ENCODE measurements at places on chromosomes 1 and 21.

DNA sequence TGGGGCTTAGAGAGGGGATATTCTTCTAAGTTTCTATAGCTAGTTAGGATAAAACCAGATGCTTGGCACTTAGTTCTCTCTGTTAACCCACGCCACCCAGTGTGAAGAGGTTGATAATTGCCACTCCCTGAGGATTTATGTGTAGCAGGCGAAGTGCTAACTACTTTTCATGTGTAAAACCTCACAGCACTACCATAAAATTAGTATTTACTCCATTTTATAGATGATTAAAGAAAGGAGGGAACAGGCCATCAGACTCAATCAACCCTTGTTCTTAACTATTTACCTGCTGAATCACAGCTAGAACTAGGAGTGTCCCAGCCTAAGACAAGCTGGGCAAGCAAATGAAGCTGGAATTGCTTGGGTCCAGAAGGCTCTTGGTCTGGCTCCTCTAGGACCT lies 8.9 kb downstream of the LIN28A start:
- DNase-seq: no peak

- no peak for DNase-seq
Observed at GRCh38 chr1:76826072-76826845, 41.0 kb upstream of the ST6GALNAC5 start.

GRCh38 chr1:10204003-10204642 lies 6.2 kb upstream of the KIF1B start:
- DNase-seq: no peak

DNA sequence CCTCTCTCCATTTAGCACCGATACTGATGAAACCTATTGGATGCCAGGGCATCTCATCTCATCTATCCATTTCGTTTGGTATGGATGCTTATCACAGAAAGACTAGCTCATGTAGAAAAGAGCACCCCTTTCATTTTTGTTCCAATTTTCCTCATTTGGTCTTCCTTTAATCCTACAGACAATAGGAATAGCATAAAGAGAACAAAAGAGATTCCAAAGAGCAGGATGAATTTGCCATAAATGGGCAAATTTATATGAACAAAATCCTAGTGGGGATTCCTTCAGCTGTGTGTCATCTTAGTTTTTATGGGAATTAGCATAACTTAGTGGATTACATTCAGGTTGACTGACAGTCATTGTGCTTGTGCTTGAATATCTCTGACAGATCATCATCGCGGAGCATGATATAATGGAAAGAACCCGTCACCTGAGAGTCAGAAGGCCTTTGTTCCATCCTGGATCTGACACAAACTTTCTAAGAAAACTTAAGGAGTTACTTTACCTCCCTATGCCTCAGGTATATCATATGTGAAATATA lies 777.5 kb upstream of the ADGRL2 start:
- no peak for DNase-seq

DNA sequence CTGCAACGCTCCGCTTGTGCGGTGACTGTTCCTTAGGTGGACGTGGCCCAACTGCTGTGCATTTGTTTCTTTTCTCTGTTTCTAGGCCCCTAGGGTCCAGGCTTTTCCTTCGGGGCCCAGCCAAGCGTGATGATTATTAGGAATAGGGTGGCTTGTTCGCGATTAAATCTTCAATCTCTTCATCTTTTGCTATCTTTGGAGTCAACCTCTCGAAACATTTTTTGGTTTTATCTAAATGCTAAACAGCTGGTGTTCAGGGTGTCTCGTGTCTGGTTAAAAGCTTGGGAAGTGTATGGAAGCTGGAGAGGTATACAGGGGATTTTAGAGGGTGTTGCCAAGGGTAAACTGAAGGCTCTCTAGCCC lies 844 bp upstream of the PLD5 start:
- no peak for DNase-seq

GRCh38 chr21:38422082-38422481 lies 76.2 kb downstream of the ERG start:
- DNase-seq: no peak

GRCh38 chr1:207852576-207853371 lies 58.2 kb downstream of the CD34 start:
- DNase-seq: no peak

- no peak for DNase-seq
Observed at GRCh38 chr1:173920861-173921260, 3.7 kb upstream of the SERPINC1 start.

DNA sequence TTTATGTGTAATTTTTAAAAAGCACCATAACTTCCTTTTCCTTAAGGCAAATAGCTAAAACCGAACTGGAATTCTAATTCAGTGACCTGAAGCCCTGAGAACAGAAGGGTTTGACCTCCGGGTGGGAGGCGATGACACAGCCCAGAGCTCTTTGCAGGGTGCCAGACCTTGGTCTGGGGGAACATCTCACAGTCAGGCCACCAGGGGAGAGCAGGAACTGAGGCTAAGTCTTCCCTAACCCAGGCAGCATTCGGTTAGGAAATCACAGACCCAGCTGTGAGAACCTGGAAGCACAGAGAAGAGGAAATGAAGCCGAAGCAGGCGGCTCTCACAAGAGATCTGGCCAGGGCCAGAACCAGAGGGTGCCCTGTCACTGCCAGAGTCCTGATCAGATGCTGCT lies 444.8 kb downstream of the TTLL7 start:
- DNase-seq: no peak

- no peak for DNase-seq
Observed at GRCh38 chr1:196543833-196544232, 64.4 kb downstream of the KCNT2 start.

GRCh38 chr1:6256645-6257044 lies 4.3 kb downstream of the GPR153 start:
- no peak for DNase-seq

DNA sequence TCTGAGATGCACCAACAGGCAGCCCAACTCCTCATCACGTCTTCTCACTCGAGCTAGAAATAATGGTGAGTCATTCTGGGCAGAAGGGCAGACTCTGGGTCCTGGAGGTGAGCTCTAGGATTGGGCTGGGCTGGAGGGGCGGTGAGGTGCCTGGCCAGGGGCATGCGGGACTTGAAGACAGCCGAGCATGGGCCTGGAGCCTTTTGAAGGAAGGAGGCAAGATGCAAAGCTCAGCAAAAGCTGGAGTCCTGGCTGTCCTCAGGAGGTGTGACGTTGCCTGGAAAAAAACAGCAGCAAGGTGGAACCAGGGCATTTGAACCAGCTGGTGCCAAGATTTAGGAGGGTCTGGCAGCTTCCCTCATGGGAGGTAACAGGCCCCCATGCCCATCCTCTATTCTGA lies 712 bp downstream of the KCNA2 start:
- DNase-seq: no peak

DNA sequence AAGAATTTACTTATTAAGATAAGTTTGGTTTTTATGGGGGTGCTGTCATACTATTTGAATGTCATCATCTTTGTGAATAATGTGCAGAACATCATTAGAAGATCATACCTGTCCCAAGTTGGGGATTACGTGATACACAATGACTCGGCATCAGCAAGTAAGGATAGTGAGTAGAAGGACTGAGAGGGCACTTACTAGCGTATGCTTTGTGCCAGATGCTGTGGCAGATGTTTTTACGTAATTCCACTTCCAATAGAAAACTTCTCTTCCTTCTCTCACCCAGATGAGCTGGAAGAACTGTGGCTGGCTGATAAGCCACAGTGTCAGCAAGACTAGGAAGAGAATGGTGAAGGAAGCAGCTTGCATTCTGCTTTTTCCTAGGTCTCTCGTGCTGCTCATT lies 28.1 kb upstream of the TGFB2 start:
- DNase-seq: no peak

- no peak for DNase-seq
Observed at GRCh38 chr1:181989261-181989920, 72.1 kb downstream of the ZNF648 start.

GRCh38 chr1:164771041-164771618 lies 212.1 kb downstream of the PBX1 start:
- DNase-seq: no peak

DNA sequence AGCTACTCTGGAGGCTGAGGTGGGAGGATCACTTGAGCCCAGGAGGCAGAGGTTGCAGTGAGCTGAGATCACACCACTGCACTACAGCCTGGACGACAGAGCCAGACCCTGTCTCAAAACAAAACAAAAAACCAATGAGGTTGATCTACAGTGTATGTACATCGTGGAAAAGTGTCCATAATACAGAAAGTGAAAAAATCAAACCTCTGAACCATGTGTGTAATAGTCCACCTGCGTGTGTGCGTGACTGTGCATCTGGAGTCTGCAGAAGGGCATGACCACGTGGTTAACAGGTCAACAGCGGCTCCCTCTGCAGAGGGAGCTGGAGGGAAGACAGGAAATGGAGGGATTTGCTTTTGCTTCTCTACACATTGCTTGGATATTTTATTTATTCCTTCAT lies 32.4 kb upstream of the ENO1 start:
- DNase-seq: no peak

DNA sequence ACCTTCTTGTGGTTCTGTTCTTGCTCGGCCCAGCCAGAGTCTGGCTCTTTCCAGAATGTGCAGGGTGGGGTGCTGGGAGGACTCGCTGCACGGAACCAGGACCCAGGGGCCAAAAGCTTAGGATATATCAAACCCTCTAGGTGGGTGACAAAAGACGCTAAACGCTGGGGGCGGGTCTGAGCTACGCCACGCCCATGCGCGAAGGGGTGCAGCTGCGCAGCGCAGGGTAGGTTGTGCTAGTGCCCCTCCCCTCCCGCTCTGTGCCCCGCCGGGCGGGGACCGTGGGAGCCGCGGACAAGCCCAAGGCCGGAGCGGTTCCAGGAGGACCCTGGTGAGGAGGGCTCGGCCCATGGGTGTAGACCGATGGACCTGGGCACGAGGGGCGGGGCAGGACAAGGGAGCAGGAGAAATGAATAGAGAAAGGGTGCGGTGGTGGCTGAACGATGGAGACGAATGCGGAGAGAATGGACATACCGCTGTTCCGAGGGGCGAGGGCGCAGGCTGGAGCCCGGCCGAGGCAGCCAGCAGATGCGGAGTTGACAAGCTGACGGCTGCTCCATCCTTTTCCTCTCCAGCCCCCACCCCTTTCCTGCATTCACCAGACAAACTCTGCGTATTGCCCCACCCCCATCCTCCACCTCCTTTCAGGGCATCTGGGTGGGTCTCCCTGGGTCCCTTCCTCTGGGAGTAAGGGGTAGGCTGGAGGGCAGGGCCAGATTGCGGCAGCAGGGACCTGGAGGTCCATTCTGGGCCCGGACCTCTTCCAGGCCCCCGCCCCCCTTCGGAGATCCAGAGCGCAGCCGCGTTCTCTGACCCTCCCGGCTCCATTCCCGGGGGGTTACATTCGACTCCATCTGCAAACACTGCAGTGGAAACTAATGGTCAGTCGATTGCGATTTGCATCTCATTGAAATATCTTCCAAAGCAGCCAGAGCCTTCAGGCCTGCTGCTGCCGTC lies at the start of gene RUSC1:
TSS of gene RUSC1 (plus strand) at position 234 of the 957 bp plus-strand sequence. CDS start 880 bp downstream, outside the sequence.
- peak; percentile 55 for DNase-seq

DNA sequence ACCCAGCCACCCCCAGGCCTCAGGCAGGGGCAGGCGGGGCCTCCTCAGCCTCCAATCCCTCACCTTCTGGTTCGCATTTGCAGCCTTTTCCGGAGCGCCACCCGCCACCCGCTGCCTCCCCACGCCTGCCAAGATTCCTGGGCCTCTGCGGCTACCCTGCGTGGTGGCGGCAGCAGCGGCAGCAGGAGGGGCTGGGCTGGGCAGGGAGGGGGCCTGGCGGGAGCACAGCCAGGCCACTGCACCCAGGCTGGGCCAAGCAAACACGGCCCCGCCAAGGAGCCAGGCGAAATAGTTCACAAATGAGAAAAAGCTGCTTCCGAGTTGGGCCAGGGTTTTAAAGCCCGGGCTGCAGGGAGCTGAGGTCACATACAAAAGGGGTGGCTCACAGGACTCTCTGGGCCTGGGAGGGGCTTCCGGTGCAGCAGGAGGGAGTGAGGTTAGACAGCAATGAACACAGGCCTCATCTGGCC lies 9.8 kb downstream of the COL8A2 start:
- no peak for DNase-seq

- no peak for DNase-seq
Observed at GRCh38 chr21:46081022-46081861, 16.7 kb upstream of the COL6A2 start.

DNA sequence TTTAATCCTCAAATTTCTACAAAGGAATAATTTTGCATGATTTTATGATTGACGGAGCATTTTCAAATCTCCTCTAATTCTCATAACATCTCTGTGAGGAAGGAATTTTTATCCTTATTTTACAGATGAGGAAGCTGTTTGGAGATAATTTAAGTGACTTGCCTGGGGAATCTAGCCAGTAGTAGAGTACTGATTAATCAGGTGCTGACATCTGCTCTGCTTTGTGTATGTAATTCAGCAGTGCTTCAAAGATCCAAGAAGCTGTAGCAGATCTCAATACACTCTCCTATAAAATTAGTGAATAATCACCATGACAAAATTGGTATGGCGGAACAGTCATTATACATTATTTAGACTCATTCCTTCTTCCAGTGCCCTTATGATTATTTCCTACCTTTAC lies 46.0 kb downstream of the DPH5 start:
- DNase-seq: no peak

DNA sequence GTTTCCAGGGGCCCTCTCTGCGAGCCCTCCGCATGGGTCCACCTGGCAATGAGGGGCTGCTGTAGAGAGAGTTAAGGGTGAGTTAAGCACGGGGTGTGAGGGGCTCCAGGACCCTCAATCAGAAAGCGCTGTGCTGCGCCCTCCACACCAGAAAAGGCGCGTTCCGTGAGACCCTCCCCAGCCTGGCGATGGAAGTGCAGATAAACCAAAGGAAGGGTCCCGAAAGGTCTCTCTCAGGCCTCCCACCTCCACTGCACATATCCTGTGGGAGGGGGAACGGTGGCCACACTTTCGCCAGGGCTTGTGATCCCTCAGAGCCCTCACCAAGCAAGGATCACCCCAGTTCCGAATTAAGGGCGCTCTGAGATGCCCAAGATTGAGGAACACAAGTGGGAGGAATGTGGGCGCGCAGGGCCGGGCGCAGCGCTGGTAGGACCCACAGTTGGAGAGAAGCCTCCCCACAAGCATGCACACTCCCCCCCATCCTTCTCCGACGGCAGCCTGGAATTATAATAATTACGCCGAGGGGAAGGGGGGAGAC lies 1.1 kb downstream of the WNT3A start:
- DNase-seq: no peak

DNA sequence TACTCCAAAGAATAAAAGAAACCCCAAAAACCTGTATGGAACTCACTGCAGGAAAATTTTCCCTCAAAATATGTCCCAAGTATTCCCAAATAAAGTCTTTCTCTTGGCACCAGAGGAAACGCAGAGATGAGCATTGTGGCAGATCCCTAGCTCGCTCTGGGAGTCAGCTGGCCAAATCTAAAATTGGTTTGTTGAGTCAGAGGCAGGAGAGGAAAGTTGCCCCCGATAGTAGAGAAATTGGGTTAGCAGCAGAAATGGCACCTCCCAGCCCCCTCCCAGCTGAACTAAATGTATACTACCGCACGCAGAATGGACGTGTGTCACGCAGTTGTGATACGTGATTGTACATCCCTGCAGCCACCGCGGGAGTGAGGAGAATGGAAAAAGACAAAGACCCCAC lies 39.9 kb upstream of the TARBP1 start:
- DNase-seq: no peak

DNA sequence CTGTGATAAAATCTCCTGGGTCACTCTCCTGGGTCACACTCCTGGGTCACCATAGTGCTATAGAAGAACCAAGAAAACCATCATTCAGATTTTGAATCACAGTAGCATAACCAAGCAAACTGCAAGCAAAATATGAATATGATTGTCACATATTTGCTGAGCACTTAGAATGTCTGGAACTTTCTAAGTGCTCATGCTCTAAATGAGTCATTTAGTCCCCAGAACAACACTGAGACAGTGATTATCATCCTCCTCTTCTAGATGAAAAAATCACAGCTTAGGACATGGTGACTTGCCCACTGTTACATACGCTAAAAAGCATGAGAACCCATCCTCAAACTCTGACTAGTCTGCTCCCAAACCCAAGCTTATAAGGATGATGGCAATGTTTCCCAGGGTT lies 39.5 kb upstream of the DDAH1 start:
- no peak for DNase-seq

Measured in T-helper 9 cell (primary cell).